GDM1 (cell line): ENCODE measurements at places on chromosomes 3 and 15.

DNA sequence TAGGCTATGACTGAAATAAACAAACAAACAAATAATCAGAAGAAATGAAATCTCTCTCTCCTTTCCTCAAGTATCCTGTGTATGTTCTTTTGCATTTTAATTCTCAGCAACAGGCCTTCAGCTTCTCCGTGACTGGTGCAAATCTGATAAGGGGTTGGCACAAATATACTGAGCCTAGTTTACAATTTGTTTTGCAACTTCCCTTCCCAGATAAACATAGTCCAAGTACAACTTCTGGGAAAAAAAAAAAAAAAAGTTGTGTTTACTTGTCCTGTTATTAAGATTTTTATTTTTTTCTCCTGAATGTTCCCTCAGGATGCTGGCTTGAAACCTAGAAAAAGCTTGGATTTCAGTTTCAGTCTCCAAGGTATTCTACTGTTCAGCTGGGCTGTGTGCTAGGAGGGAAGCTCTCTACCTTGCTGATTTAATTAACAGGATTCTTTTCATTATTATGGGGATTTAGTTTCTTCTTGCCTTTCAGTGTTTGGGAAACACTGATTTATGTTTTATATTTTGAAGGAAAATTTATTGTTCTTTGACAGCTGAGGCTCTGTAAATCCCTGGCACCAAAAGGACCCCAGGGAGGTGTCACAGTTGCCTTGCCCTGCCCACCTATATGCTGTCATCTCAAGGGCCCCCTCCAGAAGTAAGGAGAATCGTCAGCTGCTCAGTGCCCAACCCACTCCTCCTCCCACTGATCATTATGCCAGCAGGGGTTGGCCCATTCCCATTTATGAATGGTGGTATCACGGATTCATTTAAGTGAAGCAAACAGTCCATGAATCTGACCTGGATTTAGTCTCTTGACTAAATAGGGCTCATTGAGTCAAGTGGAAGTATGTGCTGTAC lies 185.2 kb downstream of the MEIS2 start:
- no peak for DNase-seq

DNA sequence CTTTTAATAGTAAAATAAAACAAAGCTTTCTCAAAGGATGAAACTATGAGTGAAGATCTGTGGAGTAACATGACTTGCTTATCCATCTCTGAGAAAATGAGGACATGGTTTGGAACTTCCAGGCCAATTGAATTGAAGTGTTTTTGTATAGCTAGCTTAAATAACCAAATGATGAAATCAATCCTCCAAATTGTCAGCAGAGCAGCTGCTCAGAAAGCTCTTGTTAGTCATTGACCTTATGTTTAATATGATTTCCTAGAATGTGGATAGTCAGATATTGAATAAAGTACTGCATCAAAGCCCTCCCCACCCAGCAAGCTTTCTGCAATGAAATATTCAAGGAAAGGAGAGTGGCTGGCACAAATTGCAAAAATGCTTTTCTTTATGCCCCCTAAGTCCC lies 437.2 kb downstream of the MFSD1 start:
- no peak for DNase-seq

DNA sequence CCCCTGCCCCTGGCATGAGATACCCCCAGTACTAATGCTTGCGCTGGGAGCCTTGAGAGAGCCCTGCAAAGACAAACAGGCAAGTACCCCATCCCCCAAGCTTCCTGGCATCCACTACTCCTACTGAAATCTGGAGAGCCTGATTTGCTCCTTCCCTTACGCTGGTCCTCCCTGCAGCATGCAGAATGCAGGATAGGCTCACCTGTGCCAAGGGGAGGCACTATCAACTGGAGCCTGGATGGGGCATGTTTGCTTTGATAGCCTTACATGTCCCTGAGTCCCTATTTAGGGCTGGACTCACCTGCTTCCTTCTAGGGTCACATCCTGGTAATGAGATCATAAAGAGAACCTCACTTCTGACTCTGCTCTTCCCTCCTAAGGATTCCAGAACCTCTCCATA lies 42.9 kb downstream of the RAB11A start:
- no peak for DNase-seq

GRCh38 chr15:74265046-74265639 lies 29.0 kb downstream of the CCDC33 start:
- DNase-seq, result no peak

GRCh38 chr3:9793161-9793781 lies 389 bp downstream of the ARPC4 start:
- DNase-seq, result peak; percentile 28

DNA sequence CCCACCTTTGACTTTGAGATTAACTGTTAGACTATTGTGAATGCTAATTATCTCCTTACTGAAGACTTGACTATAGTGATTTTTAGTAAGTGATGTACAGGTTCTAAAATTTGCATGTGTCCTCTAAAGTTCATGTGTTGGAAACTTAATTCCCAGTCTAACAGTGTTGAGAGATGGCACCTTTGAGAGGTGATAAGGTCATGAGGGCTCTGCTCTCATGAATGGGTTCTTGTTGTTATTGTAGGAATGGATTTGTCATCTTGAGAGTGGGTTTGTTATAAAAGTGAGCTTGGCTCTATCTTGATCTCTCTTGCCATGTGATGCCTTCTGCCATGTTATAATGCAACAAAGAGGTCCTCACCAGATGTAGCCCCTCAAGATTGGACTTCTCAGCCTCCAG lies 18.9 kb upstream of the LMOD3 start:
- DNase-seq, result no peak

DNA sequence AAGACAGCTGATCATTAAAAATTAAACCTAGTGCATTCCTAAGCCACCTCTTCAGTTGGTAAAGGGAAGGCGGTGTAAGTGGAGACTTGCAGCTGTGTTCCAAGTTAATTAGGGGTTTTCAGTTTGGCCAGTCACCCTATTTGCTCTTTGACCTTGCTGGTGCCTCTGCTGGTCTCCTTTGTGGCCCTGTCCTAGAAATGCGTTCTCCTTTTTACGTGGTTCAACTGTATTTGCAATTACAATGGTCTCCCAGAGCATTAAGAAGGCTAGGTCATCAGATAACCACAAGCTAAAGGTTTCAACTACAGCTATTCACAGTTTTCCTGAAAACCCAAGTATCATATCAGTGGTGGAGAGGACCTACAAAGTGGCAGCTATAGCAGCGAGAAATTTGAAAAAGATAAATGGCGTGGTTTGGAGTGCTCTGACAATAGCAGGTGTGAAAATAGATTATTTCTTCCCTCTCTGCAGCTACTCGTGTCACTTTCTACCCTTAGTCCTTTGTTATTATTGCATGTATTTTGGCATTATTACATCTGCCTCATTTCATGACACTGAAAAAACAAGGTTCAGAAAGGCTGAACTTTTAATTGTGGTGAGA lies 203.5 kb upstream of the TBC1D5 start:
- DNase-seq, result peak; percentile 61

DNA sequence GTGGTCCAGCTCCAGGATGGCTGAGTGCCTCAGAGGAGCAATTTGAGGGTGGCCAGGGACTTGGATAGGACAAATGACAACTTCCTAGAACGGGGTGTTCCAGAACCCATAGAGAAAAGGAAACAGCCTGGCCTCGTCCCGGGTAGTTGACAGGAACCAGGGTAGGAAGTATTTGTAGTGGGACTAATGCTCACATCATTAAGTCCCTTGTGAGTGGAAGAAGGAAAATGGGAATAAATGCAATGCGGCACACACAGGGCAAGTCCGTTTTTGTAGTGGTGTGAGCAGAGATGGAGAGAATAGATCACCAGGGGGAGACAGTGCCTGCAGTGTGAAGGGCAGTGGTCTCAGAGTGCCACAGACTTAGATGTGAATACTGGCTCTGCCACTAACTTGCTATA lies 19.6 kb downstream of the TIMP4 start:
- DNase-seq, result no peak

GRCh38 chr3:186871403-186871924 lies 29.0 kb downstream of the ADIPOQ start:
- DNase-seq, result no peak

- DNase-seq, result no peak
These were observed 384.2 kb downstream of the CGGBP1 start for GRCh38 chr3:87674397-87675161.

DNA sequence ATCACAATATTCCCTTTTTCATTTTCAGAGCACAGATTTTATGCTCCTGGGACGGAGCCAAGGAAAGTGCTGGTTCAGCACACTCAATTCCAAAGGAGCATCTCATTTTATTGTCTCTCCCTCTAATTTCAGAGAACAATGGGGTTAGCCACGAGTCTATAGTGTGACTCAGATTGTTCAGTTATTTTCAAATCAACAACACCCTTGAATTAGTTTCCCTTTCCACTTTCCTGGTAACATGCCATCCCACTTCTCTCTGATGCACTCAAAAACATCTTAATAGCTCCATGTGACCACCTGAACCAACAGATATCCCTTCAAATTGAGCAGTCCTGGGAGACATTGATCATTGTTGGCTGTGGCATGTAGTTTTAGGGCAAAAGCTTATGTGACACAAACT lies 389.7 kb upstream of the MDFIC2 start:
- DNase-seq, result no peak

DNA sequence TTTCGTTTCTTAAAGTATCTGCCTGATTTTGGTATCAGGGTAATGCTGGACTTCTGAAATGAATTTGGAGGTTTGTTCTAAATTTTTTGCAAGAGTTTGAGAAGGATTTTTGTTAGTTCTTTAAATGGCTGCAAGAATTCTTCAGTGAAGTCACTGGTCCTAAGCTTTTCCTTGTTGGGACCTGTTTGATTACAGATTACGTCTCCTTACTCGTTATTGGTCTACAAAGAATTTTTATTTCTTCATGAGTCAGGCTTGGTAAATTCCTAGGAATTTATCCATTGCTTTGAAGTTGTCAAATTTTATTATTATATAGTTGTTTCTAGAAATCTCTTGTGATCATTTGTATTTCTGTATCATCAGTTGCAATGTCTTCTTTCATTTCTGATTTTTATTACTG lies 196.0 kb downstream of the DPH6 start:
- DNase-seq, result no peak

GRCh38 chr3:143337387-143337786 lies 217.8 kb downstream of the CHST2 start:
- DNase-seq, result no peak

GRCh38 chr15:43239732-43240491 lies 19.1 kb upstream of the EPB42 start:
- DNase-seq, result peak; percentile 84

GRCh38 chr3:191688756-191689433 lies 227.9 kb downstream of the PYDC2 start:
- no peak for DNase-seq

- no peak for DNase-seq
These were observed 16.2 kb downstream of the C3orf62 start for GRCh38 chr3:49260806-49261324.

GRCh38 chr15:91472316-91472756 lies 372.3 kb downstream of the SV2B start:
- DNase-seq, result no peak

- DNase-seq, result peak; percentile 59
These were observed 4.0 kb upstream of the SMCO1 start for GRCh38 chr3:196518966-196519717.

- no peak for DNase-seq
These were observed 1460.1 kb downstream of the OTOL1 start for GRCh38 chr3:162956711-162957110.

DNA sequence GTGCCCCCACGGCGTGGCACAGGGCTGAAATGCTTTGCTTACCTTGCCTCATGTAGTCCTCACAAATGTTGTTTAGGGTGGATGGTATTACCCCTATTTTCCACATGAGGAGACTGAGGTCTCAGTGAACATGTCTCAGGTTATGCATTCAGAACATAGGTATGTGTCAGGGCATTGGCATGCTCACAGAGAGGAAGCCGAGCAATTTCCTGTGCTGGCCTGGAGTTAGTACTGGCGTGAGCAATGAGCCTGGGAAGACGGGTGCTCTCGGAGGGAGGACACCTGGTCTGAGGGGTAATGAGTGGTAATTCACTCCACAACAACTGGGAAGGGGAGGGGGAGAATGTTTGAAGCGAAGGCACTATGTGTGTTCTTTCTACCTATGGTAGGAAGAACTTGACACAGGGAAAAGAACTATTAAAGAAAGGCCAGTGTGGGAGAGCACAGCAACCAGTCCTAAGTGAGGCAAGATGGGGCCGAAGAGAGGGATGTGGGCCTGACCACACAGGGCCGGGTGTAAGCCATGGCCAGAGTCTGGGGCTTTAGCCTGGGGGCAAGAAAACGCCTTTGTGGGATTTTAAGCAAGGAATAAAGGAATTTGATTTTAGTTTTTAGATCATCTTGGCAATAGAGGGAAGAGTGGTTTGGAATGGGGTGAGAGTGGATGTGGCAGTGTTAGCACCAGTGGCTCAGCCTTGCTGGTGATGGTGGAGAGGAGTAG lies 4.9 kb upstream of the FAM131A start:
- DNase-seq, result no peak

DNA sequence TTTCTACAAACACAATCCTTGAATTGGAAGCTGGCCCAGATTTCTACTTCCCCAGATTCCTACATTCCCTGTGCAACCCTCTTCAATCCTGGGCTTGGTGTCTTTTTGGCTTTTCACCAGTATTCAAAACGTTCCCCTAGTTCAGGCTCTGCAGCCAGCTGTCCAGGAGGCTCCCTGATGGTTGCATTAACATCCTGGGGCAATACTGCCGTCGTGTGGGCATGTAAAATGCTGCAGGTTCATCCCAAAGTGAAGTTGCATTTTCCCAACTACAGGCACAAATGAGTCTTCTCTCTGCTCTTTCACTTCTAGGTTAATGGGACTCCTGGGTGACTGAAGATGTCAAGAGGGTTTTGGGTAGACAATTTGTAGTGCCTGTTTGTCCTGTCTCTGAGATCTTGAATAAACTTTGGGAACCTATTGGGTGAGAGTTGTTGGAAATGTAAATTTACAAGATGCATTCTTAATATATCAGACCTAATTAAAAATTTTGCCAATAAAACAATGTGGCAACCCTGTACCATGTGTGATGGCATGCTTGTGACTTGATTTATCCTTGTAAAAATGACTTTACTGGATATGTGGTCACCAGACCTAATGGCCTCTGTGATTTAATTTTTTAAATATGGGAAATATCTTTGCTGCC lies 28.6 kb downstream of the SOX14 start:
- DNase-seq, result no peak

GRCh38 chr3:67691207-67691606 lies 36.8 kb upstream of the SUCLG2 start:
- no peak for DNase-seq

DNA sequence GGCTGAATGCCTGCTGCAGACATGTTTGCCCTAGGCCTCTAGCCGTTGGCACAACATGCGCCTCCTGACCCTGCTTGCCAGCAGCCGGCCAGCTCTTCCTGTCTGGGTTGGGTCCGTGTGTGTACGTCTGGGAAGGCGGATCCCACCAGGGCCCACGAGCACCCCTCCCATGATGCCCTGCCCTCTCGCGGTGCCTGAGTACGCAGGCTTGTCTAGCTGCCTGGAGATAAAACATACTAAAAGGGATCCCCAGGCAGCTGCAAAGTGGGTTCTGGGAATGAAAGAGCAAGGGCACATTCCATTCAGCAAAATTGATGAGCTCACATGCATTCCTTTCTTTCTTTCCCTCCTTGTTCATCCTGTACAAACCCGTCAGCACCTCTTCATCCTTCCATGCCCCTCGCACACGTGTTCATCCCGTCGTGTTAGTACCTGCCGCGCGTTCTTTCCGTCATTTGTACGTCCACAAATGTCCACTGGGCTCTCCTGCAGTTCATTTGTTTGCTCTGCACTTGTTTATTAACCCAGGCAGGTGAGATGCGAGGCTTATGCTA lies 74.3 kb downstream of the FBLN2 start:
- no peak for DNase-seq

- DNase-seq, result no peak
These were observed 193.1 kb downstream of the MEIS2 start for GRCh38 chr15:36907295-36907694.

- DNase-seq, result no peak
These were observed 73.4 kb downstream of the PLXNA1 start for GRCh38 chr3:127056281-127056680.

- DNase-seq, result no peak
These were observed 41.9 kb downstream of the MEIS2 start for GRCh38 chr15:37058316-37058985.
